GM12892 (cell line): ENCODE measurements at places on chromosomes 12 and 14.

- DNase-seq = no peak
These were observed 23.9 kb downstream of the RCOR1 start for GRCh38 chr14:102616318-102616717.

- DNase-seq = no peak
These were observed 313.1 kb downstream of the SLC6A15 start for GRCh38 chr12:84599539-84599938.

GRCh38 chr12:26134540-26134939 is 9.7 kb upstream of the BHLHE41 start:
- DNase-seq = no peak

- DNase-seq = no peak
These were observed 59.7 kb upstream of the KCNH3 start for GRCh38 chr12:49478949-49479664.

- no peak for DNase-seq
These were observed 175.7 kb downstream of the C12orf50 start for GRCh38 chr12:87853448-87854003.

DNA sequence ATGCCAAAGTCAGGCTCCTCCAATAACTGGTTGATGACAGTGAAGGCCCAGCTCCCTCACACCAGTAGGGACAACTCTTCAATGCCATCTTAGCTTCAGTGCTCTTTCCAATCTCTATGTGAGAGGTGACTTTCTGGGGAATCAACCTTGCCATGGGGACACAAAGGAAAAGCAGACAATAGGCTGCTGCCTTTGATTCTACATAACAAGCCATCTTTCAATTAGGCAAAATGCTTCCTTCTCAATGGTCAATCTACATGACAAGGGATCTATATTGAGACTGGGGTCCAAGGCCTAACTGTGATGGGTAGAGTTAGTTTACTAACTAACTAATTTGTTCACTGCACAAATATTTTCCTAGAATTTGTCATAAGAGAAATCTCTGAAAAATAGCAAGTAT is 1417.5 kb upstream of the SEL1L start:
- no peak for DNase-seq

DNA sequence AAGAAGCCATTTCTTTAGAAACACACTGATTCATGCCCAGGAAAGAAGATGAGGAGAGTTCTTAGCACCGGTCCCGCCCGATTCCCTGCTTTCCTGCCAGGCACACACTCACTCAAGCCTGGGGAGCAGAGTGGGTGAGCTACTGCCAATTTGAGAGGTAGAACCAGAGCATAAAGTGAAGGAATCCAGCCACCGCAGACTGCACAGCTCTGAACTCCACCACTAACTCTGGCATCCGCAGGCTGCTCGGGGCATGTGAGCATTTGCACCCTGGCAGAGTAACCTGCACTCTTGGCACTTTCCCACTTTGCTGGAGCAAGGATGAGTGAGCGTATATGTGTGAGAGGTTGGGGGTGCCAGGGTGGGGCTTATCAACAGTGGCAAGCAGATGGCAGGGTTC is 4.0 kb upstream of the SYNDIG1L start:
- no peak for DNase-seq

DNA sequence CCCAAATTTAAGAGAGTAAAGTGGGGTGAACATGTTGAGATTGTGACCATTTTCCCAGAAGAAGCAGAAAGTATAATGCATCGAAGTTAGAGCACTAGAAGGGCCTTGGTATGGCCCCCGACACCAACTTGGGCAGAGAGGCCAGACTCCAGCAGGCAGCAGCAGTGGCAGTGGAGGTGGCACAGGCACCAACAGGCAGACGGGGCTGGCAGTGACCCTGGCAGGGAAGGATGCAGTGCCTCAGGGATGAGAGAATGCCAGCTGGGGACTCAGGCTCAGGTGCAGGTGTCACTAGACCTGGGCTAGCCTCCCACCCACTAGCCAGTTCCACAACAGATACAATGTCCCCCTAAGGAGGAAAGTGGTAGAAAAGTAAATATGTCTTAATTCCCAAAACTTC is 27.7 kb upstream of the AMIGO2 start:
- no peak for DNase-seq

- no peak for DNase-seq
These were observed 57.2 kb upstream of the ATP2A2 start for GRCh38 chr12:110223777-110224378.

GRCh38 chr12:73998894-73999293 is 538.7 kb upstream of the ATXN7L3B start:
- DNase-seq = no peak

DNA sequence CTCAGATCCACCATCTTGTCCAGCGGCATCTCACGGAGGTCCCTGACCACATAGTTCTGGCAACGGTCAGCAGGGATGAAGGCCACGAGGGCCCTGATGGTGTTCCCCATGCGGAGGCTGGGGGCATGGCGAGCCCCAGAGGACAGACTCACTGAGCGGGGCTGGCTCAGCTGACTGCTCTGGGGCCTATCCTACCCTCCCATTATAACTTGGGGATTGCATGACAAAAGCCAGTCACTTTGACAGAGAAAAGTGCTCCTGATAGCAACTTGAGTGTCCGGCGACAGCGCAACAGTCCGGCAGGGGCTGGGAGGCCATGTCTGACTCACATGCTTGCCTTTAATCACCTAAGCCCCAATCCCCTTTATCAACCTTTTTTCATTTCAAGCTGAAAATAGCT is at the start of gene LRRC10:
TSS of gene LRRC10 (minus strand) at position 179 of the 400 bp plus-strand sequence. CDS start at position 110, 69 bp downstream.
- DNase-seq = no peak

- no peak for DNase-seq
These were observed 12.9 kb downstream of the OTUB2 start for GRCh38 chr14:94038921-94039629.

GRCh38 chr12:5441497-5442236 is 9.8 kb downstream of the NTF3 start:
- DNase-seq = no peak

DNA sequence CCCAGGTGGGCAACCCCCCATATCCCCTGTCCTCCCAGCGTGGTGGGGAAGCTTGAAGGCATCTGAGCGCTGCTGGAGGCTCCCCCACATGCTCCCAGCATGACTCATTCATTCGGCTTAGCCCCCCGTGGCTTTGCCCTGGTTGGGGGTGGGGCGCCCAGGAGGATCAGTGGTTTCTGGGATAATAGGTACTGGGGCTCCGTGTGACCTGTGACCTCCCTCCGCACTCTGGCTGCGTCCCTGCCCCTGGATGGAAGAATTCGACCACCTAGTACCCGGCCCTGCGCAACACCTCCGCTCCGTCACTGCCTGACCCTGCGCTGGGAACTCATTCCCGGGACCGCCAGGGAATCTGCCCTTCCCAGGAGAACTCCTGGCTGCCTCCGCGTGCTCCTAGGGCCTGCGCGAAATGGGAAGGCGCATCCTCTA is 120.1 kb downstream of the AACS start:
- no peak for DNase-seq

DNA sequence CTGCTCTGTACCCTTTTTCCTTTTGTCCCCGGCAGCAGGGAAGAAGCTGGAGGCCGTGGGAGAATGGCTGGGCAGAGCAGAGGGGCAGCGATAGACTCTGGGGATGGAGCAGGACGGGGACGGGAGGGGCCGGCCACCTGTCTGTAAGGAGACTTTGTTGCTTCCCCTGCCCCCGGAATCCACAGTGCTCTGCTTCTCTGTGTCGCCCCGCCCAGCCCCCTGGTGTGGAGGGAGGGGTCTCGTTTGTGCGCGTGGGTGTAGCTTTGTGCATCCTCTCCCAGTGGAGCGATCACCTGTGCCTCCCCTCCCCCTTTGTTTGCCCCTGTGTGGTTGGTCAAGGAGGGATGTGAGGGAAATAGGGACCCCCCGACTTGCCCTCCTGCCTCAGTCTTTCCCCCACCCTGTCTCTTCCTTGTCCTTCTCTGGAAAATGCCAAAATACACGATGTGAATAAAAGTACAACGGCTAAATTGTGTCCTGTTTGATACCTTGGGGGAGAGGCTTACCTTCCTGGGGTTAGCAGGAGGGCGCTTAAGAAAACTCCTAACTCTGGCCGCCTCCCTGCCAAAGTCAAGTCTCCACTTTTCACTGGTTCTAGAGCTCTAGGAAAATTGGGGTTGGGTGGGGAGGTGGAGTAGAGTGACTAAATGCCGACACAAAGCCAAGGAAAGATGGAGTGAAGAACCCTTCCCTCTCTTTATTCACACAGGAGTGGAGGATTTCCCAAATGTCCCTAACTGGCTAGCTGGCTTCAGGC is 990 bp upstream of the TPI1 start:
- DNase-seq = no peak

- DNase-seq = no peak
These were observed 7.6 kb downstream of the SAMD4A start for GRCh38 chr14:54574528-54574927.

GRCh38 chr14:60014402-60014801 is 77.3 kb upstream of the PCNX4 start:
- no peak for DNase-seq

DNA sequence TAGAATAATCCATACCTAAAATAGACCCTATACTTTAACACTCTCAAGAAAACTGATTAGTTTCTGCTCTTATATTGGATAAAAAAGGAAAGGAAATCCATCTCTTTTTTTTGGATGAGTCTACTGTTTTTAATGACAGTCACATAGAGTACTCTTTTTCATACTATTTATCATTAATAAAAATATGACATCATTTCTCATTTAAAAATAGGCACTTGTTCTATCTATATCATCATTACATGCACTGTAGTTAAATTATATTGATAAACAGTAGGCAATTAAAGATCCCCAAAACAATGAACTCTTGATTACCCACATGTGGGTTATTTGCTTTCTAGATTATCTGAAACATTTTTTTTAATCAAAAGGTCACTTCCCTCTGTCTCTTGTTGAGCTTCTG is 338.8 kb downstream of the NELL2 start:
- no peak for DNase-seq
